ENCODE measurements at places on chromosomes 13 and 19.

GRCh38 chr19:45455707-45456499, 11.9 kb upstream of the FOSB start:
- DNase-seq, result peak; percentile 96

- no peak for DNase-seq
These were observed 2.0 kb upstream of the SYCE2 start for GRCh38 chr19:12921047-12921446.

GRCh38 chr13:98658131-98658530, 81.2 kb upstream of the STK24 start:
- DNase-seq, result no peak

DNA sequence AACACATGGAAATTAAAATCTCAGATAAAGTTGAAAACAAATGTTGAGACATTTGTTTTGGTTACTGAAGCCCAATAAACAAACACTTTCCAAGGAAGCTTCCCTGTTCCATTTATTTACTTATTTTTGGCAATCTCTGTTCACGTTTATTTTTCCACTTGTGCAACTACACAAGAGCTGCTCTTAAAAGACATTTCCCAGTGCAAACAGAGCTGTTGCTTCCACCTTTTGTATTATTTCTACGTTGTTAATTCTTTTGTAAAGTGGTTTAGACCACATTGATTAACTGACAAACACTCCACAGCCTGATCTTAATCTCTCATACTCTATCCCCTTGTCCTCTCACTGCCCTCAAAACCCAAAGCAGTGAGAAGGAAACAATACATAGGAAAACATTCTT, 757.6 kb downstream of the LIG4 start:
- no peak for DNase-seq

- no peak for DNase-seq
These were observed 114.9 kb upstream of the TMTC4 start for GRCh38 chr13:100789481-100789880.

GRCh38 chr13:112828082-112828699, 138.4 kb downstream of the ATP11A start:
- DNase-seq, result no peak

- DNase-seq, result no peak
These were observed 14.7 kb downstream of the ZNF574 start for GRCh38 chr19:42090672-42091071.

DNA sequence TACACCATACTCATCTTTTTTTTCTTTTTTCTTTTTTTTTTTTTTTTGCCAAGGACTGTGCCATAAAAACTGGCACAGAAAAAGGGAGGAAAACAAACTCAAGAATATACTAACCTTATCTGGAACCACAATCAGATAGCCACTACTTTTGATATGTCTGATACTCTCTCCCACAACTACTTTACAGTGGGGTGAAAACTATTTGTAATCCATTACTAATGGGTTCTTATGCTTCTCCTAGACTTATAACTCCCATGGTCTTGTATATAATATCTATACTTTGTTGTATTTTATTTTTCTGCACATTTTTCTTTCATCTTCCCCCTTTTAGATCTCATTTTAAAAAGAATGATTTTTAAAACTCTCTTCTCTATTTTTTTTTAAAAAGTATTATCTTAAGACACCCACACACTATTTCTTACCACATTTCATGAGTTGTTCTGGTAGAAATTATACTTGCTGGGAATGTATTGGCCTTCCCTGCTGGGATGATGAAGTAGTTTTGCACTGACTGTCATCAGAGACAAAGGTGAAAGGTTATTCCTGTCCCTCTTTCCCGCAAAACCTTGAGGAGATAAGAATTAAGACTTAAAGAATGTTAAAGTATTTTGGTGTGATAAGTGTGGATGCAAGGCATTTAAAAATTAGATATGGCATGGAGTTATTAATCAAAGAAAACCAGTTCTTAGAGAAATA, 146.7 kb upstream of the KLF12 start:
- DNase-seq, result no peak

DNA sequence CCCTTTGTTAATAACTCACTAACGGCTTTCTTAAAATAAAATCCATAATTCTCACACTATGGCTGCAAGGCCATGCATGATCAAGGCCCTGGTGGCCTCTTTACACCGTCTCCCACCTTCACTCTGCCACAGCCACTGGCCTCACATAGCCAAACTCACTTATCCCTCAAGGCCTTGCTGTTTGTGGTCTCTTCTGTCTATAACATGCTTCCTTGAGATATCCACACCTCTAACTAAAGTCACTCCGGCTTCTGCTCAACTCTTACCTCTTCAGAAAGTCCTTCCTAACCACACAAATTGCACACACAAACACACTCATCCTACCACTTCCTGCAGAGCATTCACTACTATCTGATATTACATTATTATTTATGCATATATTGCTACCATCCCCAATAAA, 262.5 kb downstream of the DIAPH3 start:
- DNase-seq, result no peak

DNA sequence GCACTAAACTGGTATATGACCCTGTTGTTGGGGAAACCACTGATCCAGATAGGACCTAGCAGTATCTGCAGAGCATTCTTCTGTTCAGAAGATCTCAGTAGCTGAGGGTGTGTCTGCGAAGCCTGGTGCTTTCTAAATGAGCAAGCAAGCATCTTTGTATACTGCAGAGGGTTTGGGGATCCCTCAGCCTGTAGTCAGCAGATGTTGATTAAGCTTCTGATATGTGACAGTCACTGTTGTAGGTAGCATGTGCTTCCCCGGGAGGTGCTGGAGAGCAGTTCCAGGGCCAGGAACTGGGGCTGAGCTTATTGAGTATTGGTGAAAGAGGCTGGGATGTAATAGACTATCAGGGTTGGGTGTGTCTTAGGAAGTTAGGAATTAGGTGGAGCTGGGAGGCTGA, 1.5 kb downstream of the SCAF1 start:
- no peak for DNase-seq

DNA sequence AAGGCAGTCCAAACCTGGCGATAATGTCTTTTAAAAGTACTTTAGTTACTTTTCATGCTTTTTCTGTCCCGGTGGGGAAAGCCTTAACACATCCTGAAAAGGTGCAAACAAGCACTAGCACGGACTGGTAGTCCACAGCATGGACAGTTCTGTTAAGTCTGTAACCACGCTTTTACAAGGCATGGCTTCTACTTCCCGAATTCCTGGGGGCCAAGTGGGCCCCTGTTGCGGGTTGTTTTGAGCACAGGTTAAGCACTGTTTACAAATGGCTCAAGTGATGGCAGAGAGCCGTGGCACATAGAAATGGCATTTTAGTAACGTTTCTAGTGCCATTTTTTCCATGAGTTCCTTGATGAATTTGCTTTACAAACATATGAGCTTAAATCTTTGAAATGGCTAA, 37.6 kb downstream of the ZNF493 start:
- no peak for DNase-seq

DNA sequence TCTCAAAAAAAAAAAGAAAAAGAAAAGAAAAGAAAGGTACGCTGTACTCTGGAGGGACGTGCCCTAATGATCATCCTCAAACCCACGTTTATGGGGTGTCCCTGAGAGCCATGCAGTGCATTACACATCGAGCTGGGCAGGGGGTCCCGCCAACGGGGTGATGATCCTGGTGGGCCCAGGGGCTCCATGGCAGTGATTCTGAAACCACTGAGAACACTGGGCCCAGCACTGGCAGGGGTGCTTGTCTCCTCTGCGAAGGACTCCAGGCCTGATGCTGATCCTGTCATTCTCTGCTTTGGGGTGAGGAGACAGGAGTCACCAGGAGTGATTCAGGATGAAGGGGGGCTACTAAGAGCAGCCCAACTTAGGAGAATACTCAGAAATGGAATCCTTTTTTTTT, 18.7 kb downstream of the MOB3A start:
- DNase-seq, result no peak

- DNase-seq, result no peak
These were observed 78.4 kb downstream of the KCTD15 start for GRCh38 chr19:33875071-33875470.

DNA sequence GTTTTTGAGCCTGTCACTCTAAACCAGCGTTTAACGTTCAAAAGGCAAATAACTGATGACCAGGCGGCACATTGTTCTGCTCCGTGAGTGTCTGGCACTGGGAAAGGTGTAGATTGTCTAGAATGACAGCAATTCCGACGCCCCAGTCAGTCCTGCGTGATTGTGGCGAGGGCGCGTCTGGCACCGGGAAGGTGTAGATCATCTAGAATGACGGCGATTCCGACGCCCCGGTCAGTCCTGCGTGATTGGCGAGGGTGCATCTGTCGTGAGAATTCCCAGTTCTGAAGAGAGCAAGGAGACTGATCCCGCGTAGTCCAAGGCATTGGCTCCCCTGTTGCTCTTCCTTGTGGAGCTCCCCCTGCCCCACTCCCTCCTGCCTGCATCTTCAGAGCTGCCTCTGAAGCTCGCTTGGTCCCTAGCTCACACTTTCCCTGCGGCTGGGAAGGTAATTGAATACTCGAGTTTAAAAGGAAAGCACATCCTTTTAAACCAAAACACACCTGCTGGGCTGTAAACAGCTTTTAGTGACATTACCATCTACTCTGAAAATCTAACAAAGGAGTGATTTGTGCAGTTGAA, 26.1 kb upstream of the NDUFS7 start:
- no peak for DNase-seq

DNA sequence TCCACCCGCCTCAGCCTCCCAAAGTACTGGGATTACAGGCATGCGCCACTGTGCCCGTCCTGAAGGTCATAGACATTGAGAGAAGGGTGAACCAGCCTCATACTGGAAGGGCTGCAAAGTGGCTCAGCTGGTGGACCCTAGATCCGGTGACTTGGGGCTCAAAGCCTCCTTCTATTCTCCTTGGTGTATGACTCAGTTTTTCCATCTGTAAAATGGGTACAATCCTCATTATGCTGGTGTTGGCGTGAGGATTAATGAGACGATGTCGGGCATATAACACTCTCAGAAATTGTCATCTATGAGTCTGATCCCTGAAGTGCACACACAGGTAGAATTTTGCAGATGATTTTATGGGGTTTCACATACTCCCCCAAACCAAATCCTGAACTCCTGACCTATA, 5.8 kb upstream of the CAMSAP3 start:
- DNase-seq, result no peak

DNA sequence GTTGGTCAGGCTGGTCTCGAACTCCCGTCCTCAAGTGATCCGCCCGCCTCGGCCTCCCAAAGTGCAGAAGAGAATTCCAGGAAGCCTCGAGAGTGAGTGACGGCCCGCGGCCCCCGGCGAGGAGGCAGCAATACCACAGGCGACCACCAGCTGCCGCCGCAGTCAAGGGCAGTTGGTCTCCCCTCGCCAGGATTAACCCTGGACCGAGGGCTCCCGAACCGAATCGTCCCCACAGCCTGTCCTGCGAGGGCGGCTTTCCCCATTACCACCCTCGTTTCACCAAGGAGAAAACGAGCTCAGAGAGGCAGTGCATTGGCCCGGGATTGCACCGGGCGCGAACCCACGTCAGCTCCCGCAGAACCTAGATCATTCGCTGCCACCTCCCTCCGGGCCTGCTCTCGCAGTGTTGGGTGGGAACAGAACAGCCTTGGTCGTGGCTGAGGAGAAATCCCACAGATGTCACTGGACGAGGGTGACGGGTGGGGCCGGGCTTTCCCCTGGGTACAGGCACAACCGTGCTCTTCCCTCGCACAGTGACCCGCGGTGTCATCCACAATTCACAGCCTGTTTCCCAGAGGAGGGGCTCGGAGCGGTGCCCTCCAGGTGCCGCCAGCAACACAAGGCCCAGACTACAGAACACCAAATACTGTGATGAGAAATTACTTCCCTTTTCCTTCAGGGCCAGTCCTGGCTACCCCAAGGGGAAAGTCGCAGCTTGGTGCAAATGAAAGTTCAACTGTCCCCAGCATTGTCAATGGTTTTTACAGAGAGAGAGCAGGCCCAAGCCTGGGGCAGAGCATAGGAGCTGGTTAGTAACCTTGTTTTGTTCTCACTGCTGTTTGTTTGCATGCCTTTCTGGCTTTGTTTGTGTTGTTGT, 24.8 kb downstream of the C2CD4C start:
- no peak for DNase-seq

DNA sequence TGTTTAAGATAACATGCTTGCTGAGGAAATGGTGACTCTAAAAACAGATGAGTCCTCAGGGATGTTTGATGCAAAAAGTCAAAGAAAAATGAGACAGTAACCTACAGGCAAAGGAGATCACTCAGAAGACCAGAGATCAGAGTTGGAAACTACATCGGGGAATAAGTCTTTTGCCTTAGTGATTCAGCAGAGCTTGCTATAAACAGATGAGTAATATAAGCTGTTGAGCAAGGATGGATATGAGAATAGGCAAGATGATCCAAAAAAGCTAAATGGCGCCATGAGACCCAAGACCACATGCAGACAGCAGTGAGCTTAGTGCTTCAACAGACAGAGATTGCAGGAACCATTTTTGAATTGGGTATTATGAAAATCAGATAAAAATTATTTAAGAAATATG, 168.6 kb downstream of the POSTN start:
- DNase-seq, result no peak

GRCh38 chr13:105497597-105497996, 1037.9 kb downstream of the EFNB2 start:
- no peak for DNase-seq

GRCh38 chr13:27969082-27969865, at the start of gene CDX2:
Gene CDX2 (minus strand): TSS chr13:27969315. CDS start chr13:27969006, 309 bp downstream.
- DNase-seq, result no peak

GRCh38 chr19:45254044-45254531, 3.0 kb downstream of the MARK4 start:
- DNase-seq, result no peak

DNA sequence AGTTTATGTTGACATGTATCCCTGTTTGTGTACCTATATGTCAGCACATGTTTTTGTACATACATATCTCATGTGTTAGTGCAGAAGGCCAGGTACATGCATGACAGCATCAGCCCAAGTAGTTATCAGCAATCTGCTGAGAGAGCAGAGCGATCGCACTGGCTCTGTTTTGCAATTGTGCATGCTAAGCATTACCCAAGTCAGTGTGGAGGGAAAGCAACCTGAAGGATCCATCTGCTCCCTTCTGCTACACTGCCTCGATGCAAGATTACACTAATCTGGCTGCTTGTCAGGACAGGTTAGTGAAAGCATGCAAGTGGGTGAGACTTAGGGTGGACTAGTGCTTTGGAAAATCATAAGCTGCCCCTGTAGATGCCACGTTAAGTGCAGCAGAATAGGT, 211.8 kb downstream of the PCCA start:
- no peak for DNase-seq

- no peak for DNase-seq
These were observed 72.9 kb downstream of the STK24 start for GRCh38 chr13:98504029-98504351.

DNA sequence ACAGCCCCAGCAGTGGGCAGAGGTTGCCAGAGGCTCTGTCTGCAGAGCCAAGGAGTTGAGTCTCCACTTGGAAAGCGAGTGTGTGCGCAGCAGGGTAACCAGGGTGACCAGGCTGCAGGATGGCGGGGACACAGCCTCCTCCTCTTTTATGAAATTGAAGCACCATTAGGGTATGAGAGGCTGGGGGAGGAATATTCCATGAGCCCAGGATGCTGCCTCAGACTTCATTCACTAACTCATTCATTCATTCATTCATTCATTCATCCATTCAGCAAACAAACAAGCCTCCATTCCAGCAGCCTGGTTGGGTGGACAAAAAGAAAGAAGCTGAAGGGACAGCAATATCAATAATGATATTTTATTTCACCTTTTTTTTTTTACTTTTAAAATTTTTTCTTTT, 6.6 kb upstream of the LMTK3 start:
- DNase-seq, result no peak

Data from epithelial cell of prostate (primary cell).